ENCODE measurements at places on chromosomes 7 and 10.

DNA sequence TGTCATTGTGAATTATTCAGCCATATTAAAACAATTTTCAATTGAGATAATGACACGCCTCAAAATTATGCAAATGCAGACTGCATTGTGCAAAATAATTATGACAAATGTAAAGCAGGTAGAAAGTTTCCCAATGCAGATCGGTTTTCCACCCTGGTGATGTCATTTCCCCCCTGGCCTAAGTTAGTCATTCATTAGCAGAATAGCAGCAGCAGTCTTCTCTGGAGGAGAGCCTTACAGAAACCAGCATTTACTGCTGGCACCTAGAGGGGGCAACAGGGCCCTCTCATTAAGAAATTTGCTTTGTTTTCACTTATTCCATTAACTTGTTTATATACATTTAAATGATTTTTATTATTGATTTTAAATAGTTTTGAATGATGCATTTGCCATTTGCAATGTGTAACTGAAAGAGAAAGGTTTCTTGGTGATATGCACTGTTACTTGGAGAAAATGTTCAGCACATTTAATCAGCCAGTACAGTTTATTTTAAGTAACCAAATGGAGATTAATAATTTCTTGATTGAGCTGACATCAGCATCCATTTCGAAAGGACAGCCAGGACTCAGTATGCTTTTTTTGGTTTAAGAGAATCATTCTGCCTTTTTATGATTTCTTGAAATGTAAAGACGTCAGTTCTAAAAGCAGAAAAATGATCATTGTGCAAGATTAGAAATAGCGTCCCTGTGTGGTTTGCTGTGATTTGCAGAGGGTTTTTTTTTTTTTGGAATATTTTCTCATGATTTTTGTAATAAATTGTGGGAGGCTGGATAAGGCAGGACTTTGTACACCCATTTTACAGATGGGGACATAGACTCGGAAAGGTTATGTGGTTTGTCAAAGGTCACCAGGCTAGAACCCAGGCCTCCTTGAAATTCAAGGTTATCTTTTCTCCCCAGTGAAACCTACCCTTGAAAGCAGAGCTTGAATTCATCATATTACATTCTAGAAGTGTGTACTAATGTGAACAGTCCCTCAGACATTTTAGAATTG, 3.5 kb downstream of the ARID5B start:
- peak; percentile 90 for DNase-seq

DNA sequence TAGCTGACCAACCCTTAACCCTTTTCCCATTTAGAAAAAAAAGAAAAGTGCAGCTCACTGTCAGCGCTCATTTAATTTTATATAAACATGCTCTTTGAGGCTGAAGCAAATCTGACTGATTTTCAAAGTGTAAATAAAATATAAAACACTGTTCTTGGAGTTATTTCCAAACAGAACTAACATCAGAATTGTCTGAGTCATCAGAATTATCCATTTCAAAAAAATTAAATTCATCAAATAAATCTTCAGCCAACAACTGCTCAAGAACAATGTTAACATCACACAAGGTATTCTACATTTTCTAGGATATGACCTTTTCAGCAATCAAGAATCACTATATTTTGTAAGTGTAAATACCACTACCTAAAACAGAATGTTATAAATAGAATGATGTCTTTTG, 93.6 kb downstream of the MAGI2 start:
- no peak for DNase-seq

DNA sequence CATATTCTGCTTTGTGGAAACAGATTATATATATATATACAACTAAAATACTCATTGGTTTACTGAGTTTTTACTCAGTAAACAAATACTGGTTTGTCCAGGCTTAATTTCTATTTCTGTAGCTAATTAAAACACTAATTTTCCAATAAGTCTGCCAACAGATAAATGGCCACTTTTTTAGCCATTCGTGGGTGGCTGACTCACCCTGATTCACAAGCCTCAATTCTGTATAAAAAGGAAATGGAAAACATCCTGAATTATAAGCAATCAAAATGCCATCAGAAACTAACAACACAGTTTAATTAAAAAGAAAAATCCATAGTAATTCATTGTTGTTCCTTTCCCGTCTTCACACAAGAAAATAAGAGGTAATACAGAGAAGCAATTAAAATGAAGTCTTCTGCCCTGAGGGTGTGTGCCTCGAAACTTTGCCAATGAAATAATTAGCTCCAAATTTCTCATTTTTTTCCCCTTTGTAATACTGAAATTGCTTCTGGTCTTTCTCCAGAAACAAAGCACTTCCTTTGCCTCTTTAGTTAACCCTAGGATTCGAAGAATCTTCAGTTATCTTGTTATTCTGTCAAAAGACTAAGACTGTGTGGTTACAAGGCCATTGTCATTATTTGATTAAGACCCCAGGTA, 118.7 kb upstream of the PTN start:
- DNase-seq: peak; percentile 39

DNA sequence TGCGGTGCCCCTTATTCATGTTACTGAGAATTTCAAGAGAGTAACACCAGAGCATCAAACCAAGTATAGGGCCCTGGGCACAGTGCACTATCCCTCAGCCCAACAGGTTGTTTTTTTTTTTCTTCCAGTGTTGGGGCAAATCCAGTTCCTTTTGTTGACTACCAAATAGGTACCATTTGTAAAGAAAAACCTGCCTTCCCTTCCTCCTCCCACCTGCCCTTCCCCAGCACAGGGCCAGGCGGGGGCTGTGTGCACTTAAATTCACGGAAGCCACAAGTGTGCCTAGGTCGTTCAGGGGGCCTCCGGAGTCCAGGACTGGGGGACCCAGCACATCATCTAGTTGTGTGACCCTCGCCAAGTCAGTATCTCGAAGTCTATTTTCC, 595 bp upstream of the SFXN4 start:
- DNase-seq: no peak

DNA sequence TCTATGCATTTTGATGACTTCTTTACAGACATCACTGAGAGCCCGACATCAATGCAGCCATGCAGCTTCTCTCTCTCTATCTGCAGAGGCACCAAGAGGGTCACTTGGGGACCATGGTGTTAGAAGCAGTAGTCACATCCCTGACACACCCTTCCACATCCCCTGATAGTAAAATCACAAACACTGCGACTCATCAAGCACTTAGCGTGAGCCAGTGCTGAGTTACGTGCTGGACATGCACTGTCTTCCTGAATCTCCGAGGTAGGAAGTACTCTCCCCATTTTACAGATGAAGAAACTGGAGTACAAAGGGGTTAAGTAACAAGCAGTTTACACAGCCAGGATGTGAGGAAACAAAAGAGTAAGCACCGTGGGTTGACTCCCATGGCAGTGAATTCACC, 109.2 kb downstream of the OSBPL3 start:
- no peak for DNase-seq

DNA sequence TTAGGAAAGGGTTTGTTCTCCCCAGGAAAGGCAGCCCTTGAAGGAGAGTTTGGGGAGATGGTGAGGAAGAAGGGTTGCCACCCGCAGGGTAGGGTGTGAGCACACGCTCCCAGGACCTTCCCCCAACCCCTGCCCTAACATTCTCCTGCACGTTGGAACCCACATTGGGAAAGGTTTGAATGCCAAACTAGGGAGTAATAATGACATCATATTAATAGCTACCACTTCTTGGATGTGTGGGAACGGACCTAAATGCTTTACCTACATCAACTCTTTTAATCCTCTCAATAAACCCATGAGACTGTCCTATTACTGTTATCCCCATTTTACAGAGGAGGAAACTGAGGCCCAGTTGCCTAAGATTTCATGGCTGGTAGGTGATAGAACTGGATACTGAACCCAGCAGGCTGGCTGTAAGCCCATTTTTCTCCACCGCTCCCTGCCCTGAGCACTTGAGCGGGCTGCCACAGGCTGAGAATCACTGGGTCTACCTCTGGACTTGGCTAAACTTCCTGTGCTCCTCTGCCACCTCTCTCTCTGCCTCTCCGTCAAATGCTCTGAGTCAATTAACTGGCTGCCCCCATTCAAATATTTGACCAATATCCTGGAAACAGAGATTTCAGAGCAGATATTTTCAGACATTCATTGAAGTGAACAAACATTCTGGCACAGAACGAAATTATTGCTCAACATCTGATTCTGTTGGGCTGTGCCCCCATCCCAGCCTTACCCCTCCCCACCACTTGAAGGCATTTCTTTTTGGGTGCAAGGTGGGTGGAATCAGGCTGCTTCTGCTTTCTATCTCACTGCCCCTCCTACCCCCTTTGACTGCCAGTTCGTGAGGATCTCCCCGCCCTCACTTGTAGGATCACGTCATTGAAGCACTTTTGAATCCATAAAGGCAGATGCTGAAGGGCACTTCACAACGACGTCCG, 129.7 kb downstream of the C10orf105 start:
- no peak for DNase-seq

GRCh38 chr7:53609185-53609584, 573.8 kb downstream of the POM121L12 start:
- DNase-seq: no peak

- no peak for DNase-seq
These were observed 87.4 kb upstream of the RNF148 start for GRCh38 chr7:122790132-122790531.

- DNase-seq: no peak
These were observed 831.1 kb upstream of the C7orf33 start for GRCh38 chr7:147759327-147759943.

DNA sequence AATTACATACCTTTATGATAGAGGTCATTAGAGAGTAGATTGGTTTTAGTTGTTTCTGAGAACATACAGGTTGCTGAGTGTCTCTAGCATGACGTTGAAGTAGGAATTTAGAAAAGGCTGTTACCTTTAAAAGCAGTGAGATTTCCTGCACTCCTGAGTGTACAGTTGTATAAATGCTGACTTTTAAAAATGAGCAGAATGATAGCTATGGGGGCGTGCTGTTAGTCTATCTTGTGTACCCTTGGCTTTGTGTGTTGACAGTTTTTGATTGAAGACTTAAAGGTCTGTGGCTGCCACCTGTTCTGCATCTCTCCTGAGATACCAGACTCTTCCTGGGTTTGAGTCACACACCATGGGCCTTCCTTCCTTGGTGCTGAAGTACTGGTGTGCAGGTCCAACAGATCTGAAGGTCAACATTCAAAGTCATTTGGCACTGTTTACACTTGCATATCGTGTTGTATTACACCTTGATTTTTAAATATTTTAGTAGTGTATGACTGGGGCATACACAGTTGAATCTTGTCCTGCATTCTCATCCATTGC, 23.8 kb downstream of the DNAJB6 start:
- no peak for DNase-seq

- peak; percentile 41 for DNase-seq
These were observed 604 bp downstream of the MXI1 start for GRCh38 chr10:110207805-110208613.

DNA sequence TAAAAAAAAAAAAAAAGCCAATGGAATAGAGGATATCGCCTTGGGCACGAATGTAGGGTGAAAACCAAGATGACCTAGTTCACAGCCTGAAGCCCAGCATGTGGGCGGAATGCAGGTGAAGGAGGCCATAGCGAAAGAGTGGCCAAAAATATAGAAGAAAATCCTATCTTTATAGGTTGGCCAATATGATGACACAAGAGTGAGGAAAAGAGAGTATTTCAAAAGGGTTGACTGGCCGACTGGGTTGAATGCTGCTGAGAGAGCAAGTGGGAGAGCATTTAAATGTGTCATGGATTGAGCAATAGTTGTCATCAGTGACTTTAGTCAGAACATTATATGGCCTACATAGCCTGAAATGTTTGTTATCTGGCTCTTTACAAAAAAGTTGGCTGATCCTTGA, 17.2 kb upstream of the GLI3 start:
- peak; percentile 60 for DNase-seq

- DNase-seq: no peak
These were observed 161.3 kb downstream of the KLF6 start for GRCh38 chr10:3623746-3624145.

GRCh38 chr10:2351566-2351965, 614.2 kb upstream of the ADARB2 start:
- no peak for DNase-seq

DNA sequence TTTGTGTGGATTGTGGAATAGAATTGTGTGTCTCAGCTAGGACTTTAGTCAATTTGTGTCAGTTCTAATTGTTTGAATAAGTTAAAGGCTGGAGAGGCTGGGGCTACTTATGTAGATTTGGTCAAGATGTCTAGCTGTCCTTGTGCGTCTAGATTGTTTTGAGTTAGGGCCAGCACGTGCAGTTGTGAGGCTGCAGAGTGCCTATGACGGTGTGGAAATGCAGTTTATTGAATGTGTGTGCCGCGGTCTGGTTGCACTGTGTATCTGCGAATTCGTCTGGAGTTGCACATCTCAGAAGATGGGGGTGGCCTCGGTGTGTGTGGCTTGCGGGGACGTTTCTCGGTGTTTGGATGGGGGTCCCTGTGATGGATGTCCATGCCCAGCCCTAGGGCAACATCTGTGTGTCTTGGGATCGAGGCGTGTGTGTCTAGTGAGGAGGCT, 10.2 kb downstream of the EMX2 start:
- no peak for DNase-seq

DNA sequence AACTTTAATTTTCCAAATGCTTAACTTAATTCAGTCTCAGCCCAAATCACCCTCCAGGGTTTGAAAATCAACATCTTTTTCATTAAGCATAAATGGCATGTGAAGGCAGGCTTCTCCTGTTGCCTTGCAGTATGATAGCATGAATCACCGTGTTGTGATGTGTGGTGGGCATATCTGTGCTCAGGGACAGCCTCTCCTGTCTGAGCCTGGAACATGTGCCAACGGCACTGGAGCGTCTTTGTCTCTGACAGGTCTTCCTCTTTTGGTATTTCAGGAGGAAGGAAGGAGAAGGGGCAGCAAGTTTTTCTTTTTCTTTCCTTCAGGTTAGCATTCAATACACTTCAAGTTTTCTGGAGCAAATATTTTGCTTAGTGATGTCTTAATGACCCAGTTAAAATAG, 57.6 kb downstream of the LRGUK start:
- peak; percentile 68 for DNase-seq

DNA sequence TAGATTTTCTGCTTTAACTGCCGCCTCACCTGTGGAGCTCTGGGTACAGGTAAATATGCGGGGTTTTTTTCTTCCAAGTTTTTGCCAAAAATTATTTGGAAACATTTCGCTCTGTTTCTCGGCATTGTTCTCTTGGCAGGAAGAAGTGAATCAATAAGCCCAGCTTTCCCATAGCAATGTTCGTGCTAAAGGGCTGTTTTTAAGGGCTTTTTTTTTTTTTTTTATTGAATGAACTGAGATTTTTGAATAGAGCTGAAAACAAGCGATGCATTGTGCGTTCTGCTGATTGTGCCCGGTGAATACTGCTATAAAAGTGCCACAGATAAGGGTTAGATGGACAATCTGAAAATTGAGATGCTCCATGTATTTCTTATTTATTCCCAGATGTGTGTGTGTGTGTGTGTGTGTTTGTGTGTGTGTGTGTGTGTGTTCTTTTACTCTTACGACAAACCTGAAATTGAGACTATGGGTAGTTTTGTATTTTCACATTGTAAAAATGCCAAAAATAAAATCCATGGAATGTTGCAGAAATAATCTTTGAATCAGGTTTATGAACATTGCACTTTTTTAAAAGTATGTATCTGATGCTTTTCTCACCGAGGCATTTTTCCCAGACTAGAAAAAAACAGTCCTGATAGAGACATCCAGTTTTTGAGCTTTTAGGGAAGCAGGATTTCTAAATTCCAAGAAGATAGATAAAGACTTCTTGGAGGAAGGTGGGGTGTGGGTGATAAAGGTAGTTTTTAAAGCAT, 30.5 kb downstream of the KIAA1217 start:
- no peak for DNase-seq

GRCh38 chr7:107201795-107202450, 33.1 kb downstream of the HBP1 start:
- DNase-seq: peak; percentile 37

GRCh38 chr7:139560678-139561077, 37.2 kb downstream of the CLEC2L start:
- no peak for DNase-seq
